Effector memory CD4-positive, alpha-beta T cell (primary cell): ENCODE measurements at places on chromosomes 12 and 14.
A peak's percentile ranks its signal among the peaks of the same experiment; 100 is the strongest.

DNA sequence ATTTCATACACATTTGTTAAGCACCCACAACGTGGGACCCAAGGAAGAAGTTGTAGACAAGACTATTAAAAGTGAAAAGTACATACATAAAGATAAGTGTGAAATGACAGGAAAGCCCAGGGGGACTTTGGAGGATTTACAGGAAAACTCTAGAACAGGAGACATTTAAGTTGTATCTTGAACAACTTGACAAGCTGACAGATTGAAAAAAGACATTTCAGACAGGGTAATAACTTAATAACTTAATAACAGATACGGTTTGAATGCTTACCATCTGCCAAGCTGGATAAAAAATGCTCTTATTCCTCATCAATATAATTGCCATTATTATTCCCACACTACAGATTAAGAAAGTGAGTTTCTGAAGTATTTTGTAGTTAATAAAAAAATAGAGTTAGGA is 229.7 kb upstream of the SYT10 start:
- H3K4me1 ChIP-seq: no peaks in the 10 kb centered on the region
- no peaks in the 10 kb centered on the region for H3K36me3 ChIP-seq
- H3K27me3 ChIP-seq: no peaks in the 10 kb centered on the region
- H3K4me3 ChIP-seq: no peak overlapping the region
- no peak for DNase-seq

- no peak overlapping the region for H3K4me3 ChIP-seq
- no peaks in the 10 kb centered on the region for H3K27me3 ChIP-seq
- H3K36me3 ChIP-seq: no peaks in the 10 kb centered on the region
- H3K27ac ChIP-seq: no peak overlapping the region
- DNase-seq: no peak
Observed at GRCh38 chr12:86148071-86148470, 108.1 kb downstream of the MGAT4C start.

DNA sequence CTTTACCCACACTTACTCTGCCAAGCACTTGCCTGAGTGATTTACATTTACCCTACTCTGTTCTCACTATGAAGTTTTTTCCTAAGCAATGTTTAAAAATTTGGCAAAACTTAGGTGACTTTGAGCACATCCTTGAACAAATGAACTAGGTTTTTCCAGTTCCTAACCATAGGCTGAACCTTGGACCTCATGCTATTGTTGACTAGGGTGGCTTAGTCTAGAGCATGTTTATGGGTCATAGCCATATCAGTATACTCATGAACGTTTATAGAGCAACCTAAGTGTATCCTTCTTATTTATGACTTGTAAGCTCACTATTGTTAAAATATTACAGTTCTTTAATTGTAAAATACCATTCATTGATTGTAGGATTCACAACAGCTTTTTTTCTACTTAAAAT is 85.0 kb upstream of the KRR1 start:
- no peaks in the 10 kb centered on the region for H3K27me3 ChIP-seq
- H3K4me1 ChIP-seq: no peaks in the 10 kb centered on the region
- no peaks in the 10 kb centered on the region for H3K36me3 ChIP-seq
- H3K4me3 ChIP-seq: no peak overlapping the region
- DNase-seq: no peak

GRCh38 chr12:54042970-54043853 is 10.4 kb downstream of the HOXC5 start:
- H3K27me3 ChIP-seq: peaks cover 49% of the 10 kb centered on the region
- peaks cover 13% of the 10 kb centered on the region for H3K4me1 ChIP-seq
- no peak overlapping the region for H3K27ac ChIP-seq
- no peak overlapping the region for H3K4me3 ChIP-seq
- no peak for DNase-seq

DNA sequence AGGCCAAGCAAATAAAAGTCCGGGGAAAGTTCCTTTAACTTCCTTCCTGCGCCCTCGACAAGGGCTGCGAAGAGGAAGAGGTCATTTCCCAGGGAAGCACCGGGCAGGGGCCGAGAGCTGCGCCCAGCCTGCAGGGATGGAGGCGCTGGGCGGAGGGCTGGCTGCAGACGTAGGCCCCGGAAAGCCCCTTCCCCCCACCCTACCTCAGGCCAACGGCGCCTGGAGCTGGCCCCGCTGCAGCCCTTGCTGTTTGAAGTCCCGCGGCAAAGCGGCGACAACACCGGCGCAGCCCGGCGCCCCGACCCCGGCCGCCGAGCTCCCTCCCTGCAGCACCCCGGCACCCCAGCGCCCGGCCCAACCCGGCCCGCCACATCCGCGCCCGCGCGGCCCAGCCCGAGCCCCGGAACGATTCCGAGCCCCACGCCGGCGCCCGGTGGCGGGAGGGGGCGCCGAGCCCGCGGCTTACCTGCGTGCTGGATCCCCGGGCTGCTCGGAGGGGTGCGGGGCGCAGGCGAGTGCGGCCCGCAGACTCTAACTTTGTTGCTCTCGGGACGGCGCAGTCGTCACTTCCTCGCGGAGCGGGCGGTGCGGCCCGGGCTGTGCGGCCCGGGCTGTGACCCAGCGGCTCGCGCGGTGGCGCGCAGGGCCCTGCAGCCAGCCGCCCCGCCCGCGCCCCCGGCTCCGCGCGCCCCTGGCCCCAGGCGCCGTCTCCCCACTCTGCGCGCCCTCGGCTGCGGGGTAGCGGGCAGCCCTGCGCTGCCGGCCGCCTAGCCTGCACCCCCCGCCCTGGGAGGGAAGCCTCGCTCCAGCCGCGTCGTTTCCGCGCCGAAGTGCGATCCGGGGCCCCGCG is 64.8 kb upstream of the PTGR2 start:
- H3K27ac ChIP-seq: peak overlapping the region; percentile 92
- DNase-seq: peak; percentile 46
- H3K4me3 ChIP-seq: peak overlapping the region; percentile 81
- peaks cover 3% of the 10 kb centered on the region for H3K36me3 ChIP-seq
- peaks cover 39% of the 10 kb centered on the region for H3K4me1 ChIP-seq

GRCh38 chr14:63777024-63777423 is 49.2 kb upstream of the SGPP1 start:
- H3K36me3 ChIP-seq: no peaks in the 10 kb centered on the region
- no peaks in the 10 kb centered on the region for H3K27me3 ChIP-seq
- no peaks in the 10 kb centered on the region for H3K4me1 ChIP-seq
- DNase-seq: no peak
- no peak overlapping the region for H3K4me3 ChIP-seq

DNA sequence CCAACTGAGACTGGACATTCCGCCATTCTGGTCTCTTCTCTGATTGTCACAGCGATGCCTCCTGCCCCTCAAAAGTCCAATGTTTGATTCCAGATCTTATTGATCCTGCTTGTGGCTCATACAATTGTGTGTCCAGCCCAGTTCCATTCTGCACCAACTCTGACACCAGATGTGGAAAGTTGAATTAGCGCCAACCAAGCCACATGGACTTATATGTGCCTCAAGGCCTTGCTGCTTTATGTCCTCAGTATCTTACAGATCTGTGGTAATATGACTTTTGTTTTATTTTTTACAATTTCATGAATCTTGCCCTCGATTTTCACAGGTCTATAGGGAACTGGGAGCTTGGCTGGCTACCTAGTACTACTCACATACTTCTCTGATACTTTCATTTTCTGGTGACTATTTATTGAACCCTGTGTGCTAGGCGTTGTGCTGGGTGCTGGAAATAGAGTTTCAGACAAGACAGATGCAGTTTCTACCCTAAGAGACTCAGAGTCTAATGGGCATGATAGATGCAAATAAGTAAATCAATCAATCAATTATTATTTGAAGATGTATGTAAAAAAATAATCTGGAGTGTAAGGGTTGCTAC is 472.0 kb downstream of the TMTC2 start:
- H3K36me3 ChIP-seq: no peaks in the 10 kb centered on the region
- no peak overlapping the region for H3K27ac ChIP-seq
- H3K4me3 ChIP-seq: no peak overlapping the region
- no peaks in the 10 kb centered on the region for H3K27me3 ChIP-seq

DNA sequence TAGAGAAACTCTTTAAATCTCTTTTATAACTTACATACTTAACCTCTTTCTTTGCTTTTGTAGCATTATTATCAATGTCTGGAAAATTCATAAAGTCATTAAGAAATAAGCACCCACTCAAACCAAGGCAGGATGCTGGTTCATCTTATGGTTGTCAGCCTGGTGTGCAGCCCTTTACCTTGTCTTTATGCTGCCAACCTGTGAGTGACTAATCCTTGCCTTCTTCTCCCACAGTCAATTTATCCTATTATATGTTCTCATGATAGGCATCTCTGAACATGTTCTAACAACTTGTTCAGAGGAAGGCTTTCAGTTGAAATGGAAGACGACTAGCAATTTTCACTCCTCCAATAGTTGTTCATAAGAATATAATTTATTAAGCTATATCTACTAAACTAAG is 186.9 kb upstream of the CAND1 start:
- H3K4me3 ChIP-seq: no peak overlapping the region
- no peaks in the 10 kb centered on the region for H3K27me3 ChIP-seq
- no peak for DNase-seq
- no peaks in the 10 kb centered on the region for H3K4me1 ChIP-seq
- no peaks in the 10 kb centered on the region for H3K36me3 ChIP-seq

GRCh38 chr12:26347300-26347699 is 151.9 kb downstream of the SSPN start:
- no peak for DNase-seq
- no peak overlapping the region for H3K27ac ChIP-seq
- no peaks in the 10 kb centered on the region for H3K36me3 ChIP-seq
- no peaks in the 10 kb centered on the region for H3K27me3 ChIP-seq
- H3K4me3 ChIP-seq: no peak overlapping the region

GRCh38 chr12:88520436-88520820 is 59.8 kb downstream of the KITLG start:
- no peak overlapping the region for H3K27ac ChIP-seq
- H3K4me3 ChIP-seq: no peak overlapping the region
- no peak for DNase-seq
- H3K27me3 ChIP-seq: no peaks in the 10 kb centered on the region
- H3K36me3 ChIP-seq: no peaks in the 10 kb centered on the region

DNA sequence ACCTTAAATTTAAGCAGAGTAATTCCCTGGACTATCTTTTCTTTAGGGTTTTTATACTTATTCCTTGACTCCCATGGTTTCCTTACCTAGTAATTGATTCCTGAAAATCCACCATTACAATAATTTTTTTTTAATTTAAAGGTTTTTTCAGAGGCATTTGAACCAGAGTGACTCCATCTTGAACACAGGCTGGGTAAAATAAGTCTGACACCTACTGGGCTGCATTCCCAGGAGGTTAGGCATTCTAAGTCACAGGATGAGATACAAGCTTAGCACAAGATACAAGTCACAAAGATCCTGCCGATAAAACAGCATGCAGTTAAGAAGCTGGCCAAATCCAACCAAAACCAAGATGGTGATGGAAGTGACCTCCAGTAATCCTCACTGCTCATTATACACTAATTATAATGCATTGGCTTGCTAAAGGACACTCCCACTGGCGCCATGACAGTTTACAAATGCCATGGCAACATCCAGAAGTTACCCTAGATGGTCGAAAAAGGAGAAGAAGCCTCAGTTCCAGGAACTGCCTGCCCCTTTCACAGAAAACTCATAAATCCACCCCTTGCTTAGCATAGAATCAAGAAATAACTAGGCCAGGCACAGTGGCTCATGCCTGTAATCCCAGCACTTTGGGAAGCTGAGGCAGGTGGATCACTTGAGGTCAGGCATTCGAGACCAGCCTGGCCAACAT is 53.6 kb downstream of the SLC25A21 start:
- no peak for DNase-seq
- H3K27ac ChIP-seq: no peak overlapping the region
- no peaks in the 10 kb centered on the region for H3K36me3 ChIP-seq
- no peak overlapping the region for H3K4me3 ChIP-seq
- no peaks in the 10 kb centered on the region for H3K27me3 ChIP-seq

DNA sequence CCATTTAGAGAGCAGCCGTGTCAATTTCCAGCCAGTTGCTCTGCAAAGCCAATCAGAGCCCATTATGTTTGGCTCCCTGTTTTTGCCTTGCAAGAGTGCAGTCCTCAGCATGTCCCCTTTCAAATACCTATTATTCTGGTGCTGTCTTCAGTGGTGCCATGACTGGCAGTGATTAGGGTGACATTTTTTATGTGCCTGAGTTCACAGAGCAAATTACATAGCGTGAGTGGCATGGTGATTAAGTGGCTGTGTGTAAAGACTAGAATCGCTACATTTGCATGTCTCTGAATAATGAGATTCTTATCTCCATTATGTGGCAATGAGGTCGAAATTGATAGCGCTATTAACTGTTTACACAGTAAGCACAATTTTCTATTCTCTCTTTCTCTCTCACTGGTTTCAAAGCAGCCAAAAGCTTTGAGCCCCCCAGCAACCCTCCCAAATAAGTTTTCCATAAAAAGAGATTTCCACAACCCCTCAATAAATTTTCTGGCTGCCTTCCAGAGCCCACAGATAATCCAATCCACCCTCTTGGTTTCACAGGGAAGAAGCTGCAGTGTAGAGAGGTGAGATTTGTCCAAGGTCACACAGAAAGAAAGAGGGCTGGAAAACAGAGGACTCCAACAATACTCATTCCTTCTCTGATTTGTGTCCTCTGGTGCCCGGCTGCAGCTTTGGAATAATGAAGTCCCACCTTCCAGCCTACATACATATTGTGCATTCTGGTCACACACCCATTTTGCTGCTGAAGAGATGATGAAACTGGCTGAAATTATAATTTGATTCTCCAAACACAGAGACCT is 58.8 kb upstream of the NUDT4 start:
- no peak for DNase-seq
- no peak overlapping the region for H3K4me3 ChIP-seq
- H3K27me3 ChIP-seq: no peaks in the 10 kb centered on the region
- no peaks in the 10 kb centered on the region for H3K4me1 ChIP-seq
- H3K27ac ChIP-seq: no peak overlapping the region

DNA sequence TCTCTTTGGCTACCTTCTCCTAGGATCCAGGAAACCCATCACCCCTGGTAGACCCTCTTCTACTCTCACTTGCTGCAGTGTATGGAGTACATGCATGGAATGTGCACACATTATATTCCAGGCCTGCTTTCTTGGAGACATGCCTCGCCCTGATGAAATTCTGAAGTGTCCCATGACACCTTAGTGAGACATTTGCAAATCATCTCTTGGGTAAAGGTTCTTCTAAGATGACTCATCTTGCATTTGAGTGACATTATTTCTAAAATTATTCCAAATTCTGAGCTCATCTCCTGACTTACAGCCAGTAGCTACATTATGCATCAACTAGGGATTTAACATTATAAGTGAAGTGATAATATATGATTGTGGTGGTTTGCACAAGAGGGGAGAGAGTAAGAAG is 49.8 kb downstream of the SDR9C7 start:
- DNase-seq: no peak
- no peaks in the 10 kb centered on the region for H3K27me3 ChIP-seq
- no peaks in the 10 kb centered on the region for H3K36me3 ChIP-seq
- no peak overlapping the region for H3K27ac ChIP-seq
- H3K4me3 ChIP-seq: no peak overlapping the region
